ENCODE measurements at places on chromosomes 2 and 18.

DNA sequence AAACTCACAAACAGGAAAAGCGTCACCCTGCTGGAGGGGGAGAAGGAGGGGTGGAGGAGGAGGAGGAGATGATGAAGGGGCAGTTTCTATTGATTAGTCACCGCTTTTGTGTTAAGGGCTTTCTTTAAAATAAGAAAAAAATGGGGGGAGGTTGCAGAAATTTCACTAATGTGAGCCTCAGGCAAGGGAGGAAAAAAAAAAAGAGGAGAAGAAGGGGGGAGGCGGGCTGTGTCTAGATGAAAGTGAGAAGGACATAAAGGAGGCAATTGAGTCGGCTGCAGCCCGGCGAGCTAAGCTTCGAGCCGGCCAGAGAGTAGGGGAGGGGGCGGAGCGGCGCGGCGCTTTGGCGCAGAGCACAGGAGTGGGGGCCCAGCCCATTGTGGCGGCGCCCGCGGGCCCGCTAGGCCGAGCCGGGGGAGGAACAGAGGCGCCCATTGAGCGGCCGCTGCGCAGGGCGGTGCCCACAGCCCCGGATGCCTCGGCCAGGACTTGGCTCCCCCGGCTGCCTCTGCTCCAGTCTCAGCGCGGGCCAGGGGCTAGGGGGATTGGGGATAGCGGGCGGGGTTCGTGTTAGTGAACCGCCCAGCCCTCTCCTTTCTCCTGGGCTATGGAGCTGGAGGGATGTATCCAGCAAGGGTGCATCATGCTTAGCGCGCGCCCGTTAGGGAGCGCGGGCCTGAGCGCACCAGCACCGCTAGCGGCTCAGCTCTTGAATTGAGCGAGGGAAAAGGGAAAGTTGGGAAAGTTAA, 7.9 kb downstream of the PAX3 start:
- peak; percentile 85 for DNase-seq
- H3K27me3 ChIP-seq = peaks cover 99% of the 10 kb centered on the region
- peaks cover 14% of the 10 kb centered on the region for H3K36me3 ChIP-seq
- H3K4me1 ChIP-seq = peaks cover 34% of the 10 kb centered on the region
- H3K27ac ChIP-seq = peak overlapping the region; percentile 92
- peak overlapping the region; percentile 16 for H3K4me3 ChIP-seq

GRCh38 chr2:145090841-145091761, 571.2 kb upstream of the ZEB2 start:
- no peaks in the 10 kb centered on the region for H3K27me3 ChIP-seq
- no peaks in the 10 kb centered on the region for H3K36me3 ChIP-seq
- no peak for DNase-seq

DNA sequence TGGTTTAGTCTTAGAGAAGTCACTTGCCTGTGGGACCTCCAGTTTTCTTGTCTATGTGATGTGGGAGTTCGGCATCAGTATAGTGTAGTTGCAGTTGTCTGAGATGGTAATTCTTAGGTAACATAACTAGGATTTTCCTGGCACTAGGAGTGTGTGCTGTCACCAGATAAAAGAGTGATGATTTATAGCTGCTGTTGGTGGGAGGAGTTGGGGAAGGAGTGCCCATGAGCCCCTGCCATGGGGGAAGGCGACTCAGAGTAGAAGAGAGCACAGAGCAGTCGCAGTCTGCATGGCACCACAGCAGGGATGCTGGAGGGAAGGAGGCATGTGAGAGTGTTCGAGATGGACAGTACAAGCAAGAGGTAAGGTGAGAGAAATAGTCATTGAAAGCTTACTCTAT, 38.7 kb downstream of the ATP9B start:
- H3K4me1 ChIP-seq = no peaks in the 10 kb centered on the region
- H3K27ac ChIP-seq = no peak overlapping the region
- H3K27me3 ChIP-seq = no peaks in the 10 kb centered on the region
- no peaks in the 10 kb centered on the region for H3K36me3 ChIP-seq
- H3K4me3 ChIP-seq = no peak overlapping the region

GRCh38 chr18:23071285-23071684, 64.0 kb upstream of the CABLES1 start:
- H3K27ac ChIP-seq = no peak overlapping the region
- H3K4me1 ChIP-seq = no peaks in the 10 kb centered on the region
- no peaks in the 10 kb centered on the region for H3K27me3 ChIP-seq
- H3K4me3 ChIP-seq = no peak overlapping the region
- H3K36me3 ChIP-seq = no peaks in the 10 kb centered on the region

GRCh38 chr2:151844211-151844896, 16.1 kb upstream of the ARL5A start:
- H3K27ac ChIP-seq = peak overlapping the region; percentile 26
- H3K36me3 ChIP-seq = peaks cover 2% of the 10 kb centered on the region
- peak; percentile 53 for DNase-seq

- H3K27ac ChIP-seq = no peak overlapping the region
- H3K4me3 ChIP-seq = no peak overlapping the region
- H3K27me3 ChIP-seq = no peaks in the 10 kb centered on the region
- peaks cover 4% of the 10 kb centered on the region for H3K36me3 ChIP-seq
These were observed 52.4 kb upstream of the B3GNT7 start for GRCh38 chr2:231343006-231343710.

DNA sequence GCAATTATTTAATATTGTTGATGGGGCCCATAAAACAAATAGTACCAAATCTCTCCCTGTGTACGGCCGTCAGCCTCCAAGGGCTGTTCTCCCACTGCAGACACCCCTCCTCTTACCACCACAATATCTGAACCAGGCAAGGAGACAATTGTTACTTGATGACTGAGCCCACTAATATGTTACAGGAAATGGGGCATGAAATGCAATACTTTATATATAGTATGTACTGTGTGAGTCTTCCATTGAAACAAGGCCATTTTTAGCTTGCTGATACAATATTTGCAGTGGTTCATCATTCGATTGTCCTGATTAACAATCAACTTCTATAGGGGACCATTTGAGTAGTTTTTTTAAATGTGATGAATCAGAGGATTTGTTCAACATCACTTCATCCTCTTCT, 307.3 kb downstream of the GBX2 start:
- peaks cover 8% of the 10 kb centered on the region for H3K36me3 ChIP-seq
- peaks cover 20% of the 10 kb centered on the region for H3K4me1 ChIP-seq
- DNase-seq = no peak

DNA sequence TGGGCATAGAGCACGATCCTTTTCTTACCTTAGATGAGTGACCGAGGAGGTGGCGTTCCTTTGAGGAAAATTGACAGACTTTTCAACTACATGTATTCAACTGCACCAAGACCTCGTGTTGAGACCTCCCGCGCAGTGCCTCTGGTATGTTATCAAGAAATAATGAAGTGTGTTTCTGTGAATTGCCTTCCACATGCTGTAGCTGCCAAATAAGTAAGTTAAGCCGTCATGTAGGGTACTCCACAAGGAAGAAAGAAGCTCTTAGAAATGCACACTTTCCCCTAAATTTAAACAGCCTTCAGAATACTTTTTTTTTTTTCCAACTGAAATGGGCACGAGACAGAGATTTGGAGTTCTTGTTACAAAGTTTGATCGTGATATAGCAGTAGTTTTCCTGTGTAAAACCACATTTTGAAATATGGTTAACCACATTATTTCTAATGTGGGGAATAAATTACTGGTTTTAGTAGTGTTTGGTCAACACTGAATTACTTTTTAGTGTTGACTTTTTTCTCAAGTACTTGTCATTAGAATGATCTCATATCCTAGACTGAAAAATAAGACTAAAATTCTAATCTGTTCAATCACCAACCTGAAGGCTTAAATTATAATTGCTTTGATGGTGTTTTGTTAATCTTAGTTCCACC, 30.5 kb downstream of the PDK1 start:
- H3K4me3 ChIP-seq = no peak overlapping the region

- peaks cover 5% of the 10 kb centered on the region for H3K27me3 ChIP-seq
- no peak for DNase-seq
- no peak overlapping the region for H3K27ac ChIP-seq
- peaks cover 6% of the 10 kb centered on the region for H3K36me3 ChIP-seq
These were observed 8.3 kb downstream of the GYPC start for GRCh38 chr2:126664234-126664633.

DNA sequence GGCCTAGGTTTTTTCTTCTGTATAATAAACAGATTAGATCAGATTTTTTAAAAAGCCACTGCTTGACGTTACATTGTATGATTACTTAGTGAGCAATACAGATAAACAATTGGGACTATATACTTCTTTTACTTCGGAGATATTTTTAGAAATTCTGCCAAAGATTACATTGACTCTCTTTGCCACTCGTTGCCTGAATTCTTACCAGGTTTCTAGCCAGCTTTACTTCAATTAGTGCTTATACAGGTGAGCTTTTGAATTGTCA, 156.6 kb downstream of the HAUS1 start:
- H3K4me1 ChIP-seq = no peaks in the 10 kb centered on the region
- H3K36me3 ChIP-seq = peaks cover 8% of the 10 kb centered on the region
- no peak overlapping the region for H3K4me3 ChIP-seq
- H3K27ac ChIP-seq = no peak overlapping the region
- no peaks in the 10 kb centered on the region for H3K27me3 ChIP-seq
- no peak for DNase-seq

GRCh38 chr18:39801010-39801409, 2154.0 kb upstream of the PIK3C3 start:
- DNase-seq = no peak
- peaks cover 10% of the 10 kb centered on the region for H3K4me1 ChIP-seq
- H3K36me3 ChIP-seq = no peaks in the 10 kb centered on the region
- H3K27ac ChIP-seq = no peak overlapping the region

- H3K27me3 ChIP-seq = no peaks in the 10 kb centered on the region
- no peak for DNase-seq
These were observed 116.2 kb downstream of the RIF1 start for GRCh38 chr2:151525821-151526373.

- H3K4me3 ChIP-seq = no peak overlapping the region
- no peaks in the 10 kb centered on the region for H3K27me3 ChIP-seq
- H3K4me1 ChIP-seq = no peaks in the 10 kb centered on the region
- H3K36me3 ChIP-seq = no peaks in the 10 kb centered on the region
- no peak overlapping the region for H3K27ac ChIP-seq
- no peak for DNase-seq
These were observed 284.1 kb downstream of the PHLPP1 start for GRCh38 chr18:62999392-62999791.

DNA sequence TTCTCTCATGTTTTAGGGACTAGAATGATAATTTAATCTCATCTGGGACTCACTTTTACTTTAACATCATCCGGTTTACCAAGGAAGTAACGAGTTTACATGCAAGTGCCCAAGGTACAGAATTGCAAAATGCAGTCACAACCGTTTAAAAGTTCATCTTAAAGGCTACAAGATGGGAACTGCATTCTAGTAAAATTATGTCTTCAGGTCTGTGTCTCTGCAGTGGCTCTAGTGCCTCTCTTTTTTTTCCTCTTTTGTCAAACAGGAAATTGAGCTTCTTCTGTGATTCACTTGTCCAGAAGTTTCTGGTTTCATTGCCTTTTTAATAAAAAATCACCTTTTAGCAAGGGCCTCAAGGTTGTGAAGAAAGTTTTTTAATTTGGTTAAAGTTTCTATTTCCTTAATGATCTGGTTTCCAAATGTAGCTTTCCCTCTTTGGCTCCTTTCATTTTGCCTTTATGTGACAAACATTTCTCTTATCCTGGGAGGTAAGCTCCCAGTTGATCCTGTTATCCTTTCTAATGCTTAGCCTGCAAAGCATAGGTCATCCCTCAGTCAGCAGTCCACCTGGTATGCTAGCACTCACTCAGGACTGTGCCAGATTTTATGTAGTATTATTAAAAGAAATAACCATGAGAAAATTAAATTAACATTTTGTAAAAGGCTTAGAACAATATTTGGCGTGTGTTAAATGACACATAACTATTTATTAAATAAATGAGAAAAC, 2.4 kb downstream of the GLS start:
- no peak for DNase-seq
- no peaks in the 10 kb centered on the region for H3K36me3 ChIP-seq
- peaks cover 3% of the 10 kb centered on the region for H3K4me1 ChIP-seq
- peak overlapping the region; percentile 68 for H3K4me3 ChIP-seq
- H3K27me3 ChIP-seq = no peaks in the 10 kb centered on the region
- no peak overlapping the region for H3K27ac ChIP-seq

DNA sequence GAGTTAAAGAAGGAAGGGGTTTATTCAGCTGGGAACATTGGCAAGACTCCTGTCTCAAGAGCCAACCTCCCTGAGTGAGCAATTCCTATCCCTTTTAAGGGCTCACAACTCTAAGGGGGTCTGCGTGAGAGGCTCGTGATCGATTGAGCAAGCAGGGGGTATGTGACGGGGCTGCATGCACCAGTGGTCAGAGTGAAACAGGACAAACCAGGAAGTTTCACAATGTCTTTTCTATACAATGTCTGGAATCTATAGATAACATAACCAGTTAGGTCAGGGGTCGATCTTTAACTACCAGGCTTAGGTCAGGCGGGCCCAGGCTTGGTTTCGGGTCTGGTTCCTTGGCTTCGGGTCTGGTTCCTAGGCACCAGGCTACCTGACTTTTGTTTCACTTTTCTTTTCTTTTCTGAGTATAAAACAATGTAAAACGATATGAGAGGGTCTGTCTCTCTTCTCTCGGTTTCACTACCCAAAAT, 30.1 kb upstream of the LIPG start:
- no peak overlapping the region for H3K4me3 ChIP-seq
- H3K36me3 ChIP-seq = no peaks in the 10 kb centered on the region
- H3K27ac ChIP-seq = no peak overlapping the region
- DNase-seq = no peak
- no peaks in the 10 kb centered on the region for H3K27me3 ChIP-seq
- H3K4me1 ChIP-seq = no peaks in the 10 kb centered on the region

- H3K4me3 ChIP-seq = no peak overlapping the region
- no peak for DNase-seq
- no peak overlapping the region for H3K27ac ChIP-seq
- no peaks in the 10 kb centered on the region for H3K27me3 ChIP-seq
- H3K4me1 ChIP-seq = peaks cover 40% of the 10 kb centered on the region
- peaks cover 45% of the 10 kb centered on the region for H3K36me3 ChIP-seq
These were observed 25.6 kb downstream of the NFATC1 start for GRCh38 chr18:79421275-79421857.

GRCh38 chr18:27778925-27779324, 398.0 kb downstream of the CDH2 start:
- no peaks in the 10 kb centered on the region for H3K4me1 ChIP-seq
- H3K27me3 ChIP-seq = no peaks in the 10 kb centered on the region
- H3K4me3 ChIP-seq = no peak overlapping the region
- no peak for DNase-seq
- H3K27ac ChIP-seq = no peak overlapping the region

GRCh38 chr2:109508556-109508955, 105.2 kb downstream of the SEPTIN10 start:
- H3K4me1 ChIP-seq = peaks cover 8% of the 10 kb centered on the region
- H3K4me3 ChIP-seq = no peak overlapping the region
- peaks cover 6% of the 10 kb centered on the region for H3K36me3 ChIP-seq
- no peak overlapping the region for H3K27ac ChIP-seq
- no peak for DNase-seq

- no peak overlapping the region for H3K4me3 ChIP-seq
- no peaks in the 10 kb centered on the region for H3K36me3 ChIP-seq
- no peaks in the 10 kb centered on the region for H3K27me3 ChIP-seq
- H3K4me1 ChIP-seq = no peaks in the 10 kb centered on the region
- H3K27ac ChIP-seq = no peak overlapping the region
These were observed 675.5 kb upstream of the SLC8A1 start for GRCh38 chr2:41127351-41127750.

All from spinal cord (tissue), 10 donors.